ENCODE measurements at places on chromosomes 12 and 14. TPM values are rescaled to one million over a fixed set of nuclear protein-coding genes. Genes with fewer than 3 reads are reported as not detected.

DNA sequence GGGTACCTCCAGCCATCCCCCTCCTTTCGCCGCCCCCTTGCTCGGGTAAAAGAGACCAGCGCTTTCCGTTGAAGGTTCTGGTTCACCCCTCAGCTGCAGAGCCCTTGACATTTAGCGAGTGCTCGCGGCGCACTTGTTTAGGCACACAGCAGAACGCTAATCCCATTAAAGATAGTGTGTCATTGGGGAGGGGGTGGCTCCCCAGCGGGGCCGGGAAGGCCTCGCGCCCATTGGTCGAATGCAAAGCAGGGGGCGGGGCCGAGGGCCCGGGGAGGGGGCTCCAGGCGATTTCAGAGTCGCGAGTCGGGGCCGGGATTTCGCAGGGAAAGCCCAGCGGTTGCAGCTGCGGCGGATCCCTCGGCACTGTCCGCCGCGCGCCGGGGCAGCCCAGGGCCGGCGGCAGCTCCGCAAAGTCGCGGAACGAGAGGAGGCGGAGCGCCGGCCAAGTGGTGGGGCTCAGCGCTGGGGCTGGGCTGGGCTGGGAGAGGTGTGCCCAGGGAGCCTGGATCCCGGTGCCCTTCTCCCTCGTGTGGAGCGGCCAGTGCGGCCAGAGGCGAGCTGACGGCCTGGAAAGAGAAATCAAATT is 122.9 kb downstream of the TSPAN9 start:
- H3K36me3 ChIP-seq, result no peaks in the 10 kb centered on the region
- peak overlapping the region; percentile 59 for H3K4me3 ChIP-seq
- no peak for DNase-seq
- peaks cover 24% of the 10 kb centered on the region for H3K4me1 ChIP-seq
- no peak overlapping the region for H3K27ac ChIP-seq

DNA sequence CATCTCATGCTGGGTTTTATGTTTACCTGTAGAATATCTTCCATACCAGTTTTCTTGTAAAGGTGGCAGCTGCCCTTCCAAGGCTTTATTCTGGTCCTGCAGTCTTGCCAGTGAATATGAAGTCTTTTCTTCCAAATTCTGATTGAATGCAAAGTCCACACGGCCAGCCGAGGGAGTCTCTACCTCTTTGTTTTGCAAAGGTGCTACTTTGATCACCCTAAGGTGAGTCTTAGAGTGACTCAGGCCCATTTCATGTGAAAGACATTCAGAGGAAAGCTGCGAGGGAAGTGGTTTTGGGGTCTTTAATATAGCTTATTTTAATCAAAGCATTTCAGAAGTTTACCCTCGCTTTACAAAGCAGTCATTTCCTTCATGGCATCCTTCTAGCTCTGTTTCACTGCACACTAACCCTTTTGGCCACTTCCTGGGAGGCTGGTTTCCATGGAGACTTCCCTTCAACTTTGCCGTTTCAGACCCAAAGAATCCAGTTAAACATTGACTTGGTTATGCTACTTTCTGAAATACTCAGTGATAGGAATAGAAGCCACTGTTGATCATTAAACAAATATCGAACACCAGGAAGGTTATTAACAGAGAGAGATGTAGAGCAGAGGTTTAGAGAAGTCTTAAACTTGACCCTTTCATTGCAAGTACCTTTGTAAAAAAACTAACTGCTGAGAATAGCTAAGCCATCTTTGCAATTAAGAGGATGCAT is at the start of gene CCDC198:
CCDC198 (minus strand) TSS at position 391 of the 715 bp plus-strand sequence; CDS start at position 249, 142 bp downstream.
- no peak within 1 kb of the TSS for H3K4me3 ChIP-seq
- no peaks in the 10 kb centered on the region for H3K36me3 ChIP-seq
- no peaks in the 10 kb centered on the region for H3K27me3 ChIP-seq
- DNase-seq, result no peak
- no peak within 1 kb of the TSS for H3K27ac ChIP-seq
- no peaks in the 10 kb centered on the region for H3K4me1 ChIP-seq

DNA sequence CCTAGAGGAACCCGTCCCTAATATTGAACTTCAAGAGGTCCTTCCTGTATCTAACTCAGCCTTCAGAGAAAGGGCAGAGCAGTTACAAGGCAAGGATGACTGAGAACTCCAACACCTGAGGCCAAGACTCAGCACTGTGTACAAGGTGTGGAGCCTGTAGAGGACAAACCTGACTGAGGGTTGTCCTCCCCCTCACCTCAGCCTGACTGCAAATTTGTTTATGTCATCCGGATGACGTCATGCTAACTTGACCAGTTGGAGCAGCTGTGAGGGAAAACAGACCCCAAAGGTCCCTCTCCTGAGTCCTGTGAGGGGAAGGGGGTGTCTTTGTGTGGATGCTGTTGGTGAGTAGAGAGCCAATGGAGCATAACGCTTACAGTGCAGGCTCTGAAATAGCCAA is 4.3 kb downstream of the CRACR2A start:
- H3K27me3 ChIP-seq, result no peaks in the 10 kb centered on the region
- no peak for DNase-seq
- H3K27ac ChIP-seq, result no peak overlapping the region
- peaks cover 15% of the 10 kb centered on the region for H3K4me1 ChIP-seq
- no peak overlapping the region for H3K4me3 ChIP-seq

Gene DGLUCY
- polyA plus RNA-seq, result 49.8 TPM

Gene KLRF1
- 0.35 TPM for polyA plus RNA-seq
